AG09319 (cell line): ENCODE measurements at places on chromosomes 12 and 14.

DNA sequence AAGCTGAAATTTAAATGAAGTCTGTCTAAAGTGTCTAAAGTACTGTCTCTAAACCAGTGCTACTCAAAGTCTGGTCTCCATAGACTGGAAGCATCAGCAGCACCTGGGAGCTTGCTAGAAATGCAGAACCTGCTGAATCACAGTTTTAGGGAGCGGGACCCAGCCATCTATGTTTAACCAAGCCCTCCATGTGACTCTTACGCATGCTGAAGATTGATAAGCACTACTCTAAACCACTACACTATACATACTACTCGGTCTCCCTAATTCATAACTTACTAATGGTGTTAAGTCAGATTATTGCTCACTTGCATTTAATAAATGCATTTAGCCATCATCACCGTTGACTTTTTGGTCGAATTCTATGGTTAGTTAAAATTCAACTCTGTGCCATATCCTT, 88.8 kb downstream of the SLC25A21 start:
- no peak for DNase-seq

GRCh38 chr12:31590642-31591379, at the start of gene DENND5B:
DENND5B (minus strand) TSS chr12:31591136; CDS start chr12:31590832, 304 bp downstream.
- no peak for DNase-seq

- DNase-seq = no peak
These were observed 27.5 kb downstream of the A2ML1 start for GRCh38 chr12:8849876-8850275.

- no peak for DNase-seq
These were observed 6.2 kb upstream of the DYRK4 start for GRCh38 chr12:4555804-4556203.

DNA sequence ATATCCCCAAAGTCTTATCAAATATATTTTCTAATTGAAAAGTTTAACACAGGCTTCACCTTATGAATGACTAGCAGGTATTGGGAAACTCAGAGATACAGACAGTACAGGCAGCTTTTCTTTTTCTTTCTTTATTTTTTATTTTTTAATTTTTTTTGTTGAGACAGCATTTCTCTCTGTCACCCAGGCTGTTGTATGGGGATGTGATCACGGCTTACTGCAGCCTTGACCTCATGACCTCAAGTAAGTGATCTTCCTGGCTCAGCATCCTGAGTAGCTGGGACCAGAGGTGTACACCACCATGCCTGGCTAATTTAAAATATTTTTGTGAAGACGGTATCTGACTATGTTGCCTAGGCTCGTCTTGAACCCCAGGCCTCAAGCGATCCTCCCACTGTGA, 85.0 kb downstream of the BRMS1L start:
- DNase-seq = no peak

- DNase-seq = no peak
These were observed 14.0 kb upstream of the TBPL2 start for GRCh38 chr14:55454264-55455002.

DNA sequence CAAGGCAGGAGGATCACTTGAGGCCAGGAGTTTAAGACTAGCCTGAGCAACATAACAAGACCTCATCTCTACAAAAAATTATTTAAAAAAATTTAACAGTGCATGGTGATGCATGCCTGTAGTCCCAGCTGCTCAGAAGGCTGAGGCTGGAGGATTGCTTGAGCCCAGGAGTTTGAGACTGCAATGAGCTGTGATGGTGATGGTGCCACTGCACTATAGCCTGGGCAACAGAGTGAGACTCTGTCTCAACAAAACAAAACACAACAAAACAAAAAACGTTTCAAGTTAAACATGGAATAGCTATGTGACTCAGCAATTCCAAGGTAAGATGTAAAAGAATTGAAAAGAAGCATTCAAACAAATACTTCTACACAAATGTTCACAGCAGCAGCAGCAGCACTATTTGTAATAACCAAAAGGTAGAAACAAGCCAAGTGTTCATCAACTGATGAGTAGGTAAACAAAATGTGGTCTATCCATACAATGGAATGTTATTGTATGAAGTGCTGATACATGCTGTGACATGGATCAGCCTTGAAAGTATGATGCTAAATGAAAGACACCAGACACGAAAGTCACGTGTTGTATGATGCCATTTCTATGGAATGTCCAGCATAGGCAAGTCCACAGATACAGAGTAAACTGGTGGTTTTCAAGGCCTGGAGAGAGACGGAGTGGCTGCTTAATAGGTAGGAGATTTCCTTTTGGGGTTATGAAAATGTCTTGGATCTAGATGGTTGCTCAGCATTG, 31.4 kb downstream of the CFAP251 start:
- peak; percentile 42 for DNase-seq

- DNase-seq = no peak
These were observed 276.7 kb upstream of the SRRM4 start for GRCh38 chr12:118704527-118705241.

GRCh38 chr12:84702001-84702400, 210.6 kb downstream of the SLC6A15 start:
- no peak for DNase-seq

DNA sequence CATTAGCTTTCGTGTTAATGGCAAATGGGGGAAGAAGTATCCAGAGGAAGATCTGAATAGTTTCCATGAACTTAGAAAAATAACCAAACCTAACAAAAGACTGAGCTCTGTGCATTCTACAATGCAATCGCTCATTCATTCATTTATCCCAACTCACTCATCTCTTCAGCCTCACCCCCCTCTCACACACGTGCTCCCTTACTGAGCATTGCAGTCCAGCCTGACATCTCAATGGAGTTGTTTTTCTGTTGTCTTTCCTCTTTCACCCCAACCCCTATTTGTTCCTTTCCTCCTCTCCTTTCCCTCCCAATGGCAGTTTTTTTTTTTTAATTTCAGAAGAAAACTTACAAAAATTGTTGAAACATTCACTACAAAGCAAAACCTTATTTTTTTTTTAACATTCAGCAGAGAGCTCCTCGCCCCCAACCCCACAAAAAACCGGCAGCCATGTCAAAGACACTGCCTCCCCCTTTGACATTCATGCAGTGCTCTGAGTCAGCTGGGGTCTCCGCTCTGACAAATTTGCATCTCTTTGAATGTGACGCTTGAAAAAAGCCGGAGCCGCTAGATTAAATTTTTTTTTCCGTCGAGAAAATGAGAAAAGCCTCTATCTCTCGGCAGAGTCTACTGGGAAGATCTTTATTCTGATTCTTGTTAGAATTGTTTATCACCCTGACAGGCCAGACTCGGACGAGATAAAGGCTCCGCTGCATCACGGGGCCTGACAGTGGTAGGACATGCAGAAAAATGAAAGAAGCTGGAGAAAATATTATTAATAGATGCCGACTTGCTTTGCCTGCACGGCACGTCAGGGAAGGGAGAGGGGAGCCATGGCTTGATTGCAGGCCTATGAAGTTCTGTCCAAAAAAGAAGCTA, 775.6 kb downstream of the VRK1 start:
- DNase-seq = no peak

DNA sequence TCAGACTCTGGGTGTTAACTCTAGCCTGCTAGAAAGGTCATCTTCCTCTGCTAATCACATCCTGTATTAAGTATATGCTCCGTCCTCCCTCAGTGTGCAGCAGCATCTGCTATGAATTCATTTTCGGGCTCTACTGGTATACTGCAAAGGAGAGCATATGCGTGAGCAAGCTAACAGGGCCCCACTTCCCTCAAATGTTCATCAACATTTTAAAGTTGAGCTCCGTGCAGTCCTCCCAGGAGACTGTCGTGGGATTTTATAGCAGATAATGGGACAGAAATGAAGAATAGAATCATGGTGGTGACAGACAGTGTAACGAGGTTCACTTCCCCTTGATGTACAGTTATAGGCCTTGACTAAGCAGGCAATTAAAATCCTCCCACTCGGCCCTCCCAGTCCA, 131.7 kb downstream of the PLXNC1 start:
- DNase-seq = no peak

- no peak for DNase-seq
These were observed 49.2 kb upstream of the CNOT2 start for GRCh38 chr12:70194076-70194475.

DNA sequence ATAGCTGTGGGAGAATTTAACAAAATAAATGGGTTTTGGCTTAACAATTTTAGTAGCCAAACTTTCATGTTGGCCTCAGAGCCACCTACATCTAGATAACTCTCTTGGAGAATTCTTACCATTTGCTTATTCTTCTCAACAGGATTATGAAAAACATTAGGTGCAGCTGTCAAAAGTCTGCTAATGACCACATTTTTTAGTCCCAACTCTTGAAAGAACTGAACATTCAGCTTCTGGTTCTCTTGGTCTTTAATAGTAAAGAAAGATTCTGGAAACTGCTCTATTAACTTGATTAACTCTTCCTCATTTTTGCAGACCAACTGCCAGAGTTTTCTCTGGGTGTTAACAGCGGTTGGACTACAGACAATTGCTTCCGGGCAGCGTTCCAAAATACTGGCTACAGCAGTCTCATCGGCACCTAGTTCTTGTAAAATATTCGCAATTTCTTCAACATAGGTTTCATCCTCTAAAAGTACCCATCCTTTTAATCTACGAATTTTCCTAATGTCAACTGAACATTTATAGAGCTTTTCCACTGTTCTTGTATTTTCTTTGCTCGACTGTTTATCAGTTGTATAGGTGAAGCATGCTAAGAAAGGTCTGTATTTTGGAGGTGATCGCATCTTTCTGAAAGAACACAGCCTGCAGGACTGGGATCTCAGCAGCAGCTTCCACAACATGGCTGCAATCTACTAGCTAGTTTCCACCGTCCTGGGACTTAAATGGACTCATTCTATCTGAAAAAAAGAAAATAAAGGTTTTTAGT, 8.7 kb downstream of the MTERF2 start:
- DNase-seq = no peak

- DNase-seq = no peak
These were observed 75.2 kb downstream of the MOK start for GRCh38 chr14:102229739-102230092.

- DNase-seq = no peak
These were observed 31.4 kb downstream of the MAP1LC3B2 start for GRCh38 chr12:116590561-116590960.
